Subcutaneous preadipocyte (primary cell): ENCODE measurements at places on chromosomes 3 and 15. TPM values are rescaled to one million over a fixed set of nuclear protein-coding genes. Genes with fewer than 3 reads are reported as not detected.

Gene GP5
- total RNA-seq: under 0.01 TPM in 1 of 2 replicates, not detected in the other

Gene TUSC7
- total RNA-seq: not detected in 2 replicates

Gene C2CD4A
- not detected in 2 replicates for total RNA-seq

Gene PYGO1
- total RNA-seq: 8.1 and 8.6 TPM in 2 replicates

Gene DLL4
- not detected in 2 replicates for total RNA-seq

Gene ZBTB20
- 12.9 and 15.1 TPM in 2 replicates for total RNA-seq

Gene TRIM69
- 12.1 and 13.6 TPM in 2 replicates for total RNA-seq

Gene C3orf70
- 1.1 and 1.4 TPM in 2 replicates for total RNA-seq

Gene KCNMB2
- total RNA-seq: not detected in 2 replicates

Gene THSD4
- 5.9 and 38.5 TPM in 2 replicates for total RNA-seq

Gene CLSTN2
- total RNA-seq: 0.20 and 0.37 TPM in 2 replicates

Gene GOLGA8J
- total RNA-seq: not detected in 2 replicates

Gene CCR3
- not detected in 2 replicates for total RNA-seq

Gene INKA1
- total RNA-seq: 6.2 and 6.6 TPM in 2 replicates

Gene KIF23
- total RNA-seq: 27.9 and 40.5 TPM in 2 replicates

Gene COL6A5
- total RNA-seq: not detected in 2 replicates

Gene SEMA5B
- total RNA-seq: not detected in 2 replicates

Gene RLBP1
- total RNA-seq: not detected in 2 replicates

Gene SPINK8
- total RNA-seq: not detected in 2 replicates

Gene GOLGA8K
- total RNA-seq: under 0.01 TPM in 1 of 2 replicates, not detected in the other

Gene UBA7
- total RNA-seq: 26.6 and 36.0 TPM in 2 replicates

Gene TLE3
- 29.0 and 32.5 TPM in 2 replicates for total RNA-seq

Gene BCHE
- total RNA-seq: 1.1 and 4.1 TPM in 2 replicates

Gene CNTN3
- 0.78 and 2.2 TPM in 2 replicates for total RNA-seq

Gene C15orf62
- not detected in 2 replicates for total RNA-seq

Gene TMCO5A
- total RNA-seq: not detected in 2 replicates

Gene OR5K1
- total RNA-seq: not detected in 2 replicates

Gene CNTN6
- not detected in 2 replicates for total RNA-seq

Gene DCLK3
- total RNA-seq: under 0.01 TPM in 1 of 2 replicates, not detected in the other

Gene SPATA16
- total RNA-seq: not detected in 2 replicates

Gene C3orf20
- total RNA-seq: not detected in 2 replicates

Gene LACTB
- 13.6 and 14.5 TPM in 2 replicates for total RNA-seq

Gene ADGRG7
- not detected in 2 replicates for total RNA-seq

Gene SKOR1
- under 0.01 TPM in 2 replicates for total RNA-seq

Gene GREM1
- total RNA-seq: 0.37 and 2.2 TPM in 2 replicates

Gene CTXND1
- not detected in 2 replicates for total RNA-seq

Gene GTF2A2
- 19.1 and 28.3 TPM in 2 replicates for total RNA-seq

Gene AADAC
- total RNA-seq: under 0.01 TPM in 1 of 2 replicates, not detected in the other

Gene GRAMD2A
- total RNA-seq: under 0.01 TPM in 1 of 2 replicates, not detected in the other

Gene ABCF3
- total RNA-seq: 34.6 and 38.2 TPM in 2 replicates

Gene SPESP1
- 4.8 and 8.8 TPM in 2 replicates for total RNA-seq
